ENCODE measurements at places on chromosomes 4 and X. TPM values are rescaled to one million over a fixed set of nuclear protein-coding genes. Genes with fewer than 3 reads are reported as not detected.

Gene SUPT20HL1
- not detected for total RNA-seq

Gene JAKMIP1
- not detected for total RNA-seq

Gene FGFRL1
- total RNA-seq: 14.1 TPM

Gene GAGE12E
- not detected for total RNA-seq

Gene TMSB15C
- total RNA-seq: 3.3 TPM

Gene TLR10
- not detected for total RNA-seq

Gene TCEAL6
- not detected for total RNA-seq

Gene CRLF2
- total RNA-seq: not detected

Gene CCDC149
- 18.3 TPM for total RNA-seq

Gene SLC49A3
- total RNA-seq: 11.6 TPM

Gene TRPC3
- 0.45 TPM for total RNA-seq

Gene FAM47A
- not detected for total RNA-seq

Gene REELD1
- total RNA-seq: not detected

Gene RTL3
- not detected for total RNA-seq

Gene NXF3
- total RNA-seq: not detected

Gene CXCL3
- 0.09 TPM for total RNA-seq

Gene GYG2
- total RNA-seq: 4.3 TPM

Gene NIPAL1
- 0.90 TPM for total RNA-seq

Gene FGA
- not detected for total RNA-seq

Gene PAGE1
- total RNA-seq: not detected

Gene MAGEB1
- total RNA-seq: not detected

Gene FAT1
- 114 TPM for total RNA-seq

Gene OTC
- not detected for total RNA-seq

Gene ESX1
- total RNA-seq: not detected

Gene LDOC1
- total RNA-seq: 12.3 TPM

Gene POU3F4
- not detected for total RNA-seq

Gene PITX2
- total RNA-seq: 0.18 TPM

Gene JADE3
- 3.9 TPM for total RNA-seq

Gene C1GALT1C1
- 41.1 TPM for total RNA-seq

Gene ZNF141
- total RNA-seq: 21.2 TPM

Gene ARHGEF9
- total RNA-seq: 13.8 TPM

Gene MAGEA9B
- total RNA-seq: not detected

Gene BMP3
- not detected for total RNA-seq

Gene GCNA
- 2.3 TPM for total RNA-seq

Gene PDK3
- 2.9 TPM for total RNA-seq

Gene DRD5
- not detected for total RNA-seq

Gene DNAAF6
- not detected for total RNA-seq

Gene CSAG1
- total RNA-seq: not detected

Gene PRR32
- not detected for total RNA-seq
